ENCODE measurements at places on chromosomes 3 and 15.

- no peak for DNase-seq
These were observed 222.0 kb upstream of the UBE2E2 start for GRCh38 chr3:22981166-22981565.

DNA sequence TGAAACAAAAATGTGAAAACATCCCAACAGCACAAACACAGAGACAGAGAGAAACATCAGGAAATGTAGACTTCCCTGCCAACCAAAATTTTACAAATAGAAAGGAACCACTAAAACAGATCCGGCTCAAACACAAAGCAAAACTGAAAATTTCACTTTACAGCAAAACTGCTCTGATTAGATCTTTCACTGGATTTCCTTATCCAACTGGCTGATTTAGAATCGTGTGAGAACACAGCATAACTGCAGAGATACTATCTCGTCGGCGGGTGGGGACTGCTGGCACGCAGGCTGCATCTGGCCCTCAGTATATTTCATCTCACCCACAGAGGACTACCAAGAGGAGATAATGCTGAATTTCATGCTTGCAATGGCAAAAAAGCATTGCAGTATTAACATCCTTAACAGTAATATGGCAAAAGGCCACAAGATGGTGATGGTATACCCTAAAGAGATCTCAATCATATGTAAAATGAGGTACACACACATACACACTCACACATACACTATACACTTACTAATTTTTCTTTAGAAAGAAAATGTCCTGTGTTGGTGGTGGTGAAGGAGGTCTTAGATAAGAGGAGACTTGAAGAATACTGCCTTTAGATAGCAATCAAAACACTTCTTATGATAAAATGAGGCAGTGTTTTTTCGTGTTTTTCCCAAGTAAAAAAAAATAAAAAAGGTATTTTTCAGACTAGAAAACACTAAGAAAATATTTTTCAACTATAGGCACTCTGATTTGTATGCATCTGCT lies 10.6 kb upstream of the LEO1 start:
- peak; percentile 73 for DNase-seq

- DNase-seq, result no peak
These were observed 28.8 kb upstream of the SHC4 start for GRCh38 chr15:48992545-48992944.

GRCh38 chr15:93146196-93146595 lies 57.2 kb upstream of the RGMA start:
- no peak for DNase-seq

DNA sequence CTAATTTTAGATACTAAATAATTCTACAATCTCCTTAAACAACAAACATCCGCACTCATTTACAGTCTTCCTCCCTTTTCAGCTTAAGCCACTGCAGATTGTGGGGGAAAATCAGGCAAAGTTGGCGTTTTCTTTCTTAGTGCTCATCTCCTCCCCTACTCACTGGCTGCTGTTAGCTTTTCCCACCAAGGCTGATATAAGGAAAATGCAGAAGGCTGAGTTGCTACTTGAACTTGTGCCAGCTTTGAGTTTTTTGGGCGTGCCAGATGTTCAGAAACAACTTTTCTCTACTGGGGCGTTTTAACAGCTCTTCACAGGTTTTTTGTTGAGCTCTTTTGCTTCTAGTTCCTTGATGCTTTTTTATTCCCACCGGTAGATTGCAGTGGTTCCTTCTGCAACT lies 222.0 kb downstream of the PYDC2 start:
- DNase-seq, result no peak

DNA sequence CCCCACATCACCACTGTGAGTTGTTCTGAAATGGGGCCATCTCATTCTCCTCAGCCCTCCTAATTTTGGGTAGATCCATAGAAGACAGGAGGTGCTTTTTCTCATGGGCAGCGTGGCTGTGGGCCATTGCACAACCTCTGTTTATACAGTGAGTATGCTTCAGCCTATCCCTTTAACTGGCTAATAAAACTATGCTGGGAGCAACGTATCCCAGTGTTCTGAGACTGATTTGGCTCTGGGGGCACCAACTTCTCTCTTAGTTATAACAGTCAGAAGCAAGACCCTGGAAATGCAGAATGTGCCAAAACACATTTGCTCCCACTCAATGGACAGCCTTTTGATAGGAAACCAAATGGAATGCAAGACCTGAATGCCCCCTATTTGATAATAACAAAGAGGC lies 97.1 kb upstream of the ICE2 start:
- DNase-seq, result peak; percentile 5

- DNase-seq, result no peak
These were observed 887.4 kb upstream of the CFAP20DC start for GRCh38 chr3:59937201-59937600.

DNA sequence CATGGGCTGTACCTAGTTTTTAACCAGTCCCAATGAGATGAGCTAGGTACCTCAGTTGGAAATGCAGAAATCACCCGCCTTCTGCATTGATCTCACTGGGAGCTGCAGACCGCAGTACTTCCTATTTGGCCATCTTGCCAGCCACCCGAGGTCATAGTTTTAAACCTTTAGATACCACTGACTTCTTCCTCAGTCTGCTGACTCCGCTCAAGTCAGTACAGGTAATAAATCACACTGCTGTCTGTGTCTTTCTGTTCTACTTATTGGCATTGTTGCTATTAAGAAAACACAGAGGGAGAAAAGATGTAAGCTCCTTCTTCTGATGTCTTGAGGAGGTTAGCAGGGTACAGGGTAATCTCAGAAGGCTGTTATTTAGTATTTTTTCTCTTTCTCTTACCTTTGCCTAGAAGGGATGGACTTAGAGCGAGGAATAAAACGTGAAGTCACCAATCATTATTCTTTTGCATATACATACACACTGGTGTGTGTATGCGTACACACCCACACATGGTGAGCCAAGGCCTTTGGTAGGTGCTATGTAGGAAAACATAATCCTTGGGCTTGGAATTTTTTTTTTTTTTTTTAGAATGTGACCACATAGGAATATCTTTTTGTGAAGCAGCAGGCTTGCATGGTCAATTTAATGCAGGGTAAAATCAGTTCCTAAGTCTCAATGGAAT lies 197.2 kb downstream of the EDEM1 start:
- DNase-seq, result no peak

DNA sequence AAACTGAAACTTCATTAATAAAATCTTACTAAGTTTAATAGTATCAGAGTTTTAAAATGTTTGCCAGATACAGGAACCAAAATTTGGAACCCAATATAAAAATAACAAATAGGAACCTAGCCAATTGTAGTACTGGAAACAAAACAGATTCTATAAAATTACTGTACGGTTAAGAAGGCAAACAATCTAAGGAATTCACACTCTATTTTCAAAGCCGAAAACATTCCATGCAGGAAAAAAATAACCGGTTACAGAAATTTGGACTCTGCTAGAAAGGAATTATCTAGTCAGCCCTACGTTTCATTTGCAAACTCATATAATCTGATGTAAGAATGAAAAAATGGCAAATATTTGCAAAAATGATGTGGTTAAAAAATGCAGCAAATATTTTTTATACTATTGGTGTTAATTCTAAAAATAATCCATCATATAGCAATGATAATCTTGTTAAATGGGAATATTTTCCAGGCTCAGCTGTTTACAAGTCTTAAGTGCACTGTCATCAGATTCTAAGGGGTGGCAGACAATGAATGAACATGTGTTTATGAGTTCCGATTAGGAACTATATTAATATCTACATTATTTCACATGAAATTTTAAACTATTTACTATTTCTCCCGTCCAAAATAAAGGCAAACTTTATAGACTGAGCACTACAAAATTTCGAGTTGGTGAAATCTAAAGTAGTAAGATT lies 58.1 kb downstream of the DCBLD2 start:
- DNase-seq, result no peak

Data from MG63 (cell line).